ENCODE measurements at places on chromosomes 3 and 15.

DNA sequence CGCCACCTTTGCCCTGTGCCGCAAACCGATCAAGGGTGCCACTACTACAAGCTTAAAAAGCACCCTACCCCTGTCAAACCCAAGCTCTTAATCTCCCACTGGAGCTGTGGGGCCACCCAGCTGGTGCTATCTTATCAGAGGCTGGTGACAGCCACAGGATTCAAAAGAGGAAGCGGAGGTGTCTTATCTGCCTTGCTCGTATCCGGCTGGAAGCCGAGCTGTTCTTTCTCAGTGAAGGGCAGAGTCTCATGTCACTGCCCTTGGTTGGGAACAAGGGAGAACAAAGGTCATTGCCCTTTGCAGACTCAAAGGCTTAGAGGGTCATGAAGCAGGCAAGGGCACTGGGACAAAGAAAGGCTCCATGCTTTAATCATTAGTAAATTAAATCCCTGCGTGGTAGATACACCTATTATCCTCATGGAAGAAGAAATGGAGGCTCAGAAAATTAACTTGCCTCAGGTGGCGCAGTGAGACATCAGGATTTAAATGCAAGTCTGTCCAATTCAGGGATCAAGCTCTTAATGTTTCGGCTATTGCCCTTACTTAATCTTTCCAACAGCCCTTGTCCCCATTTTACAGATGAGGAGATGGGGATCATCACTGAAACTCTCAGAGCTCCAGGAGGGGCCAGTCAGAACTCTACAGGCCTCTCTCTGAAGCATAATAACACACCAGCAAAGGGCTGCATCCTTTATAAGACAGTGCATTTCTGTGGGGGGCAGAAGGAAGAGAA is 360.0 kb upstream of the PROK2 start:
- DNase-seq = no peak

- DNase-seq = no peak
Observed at GRCh38 chr3:104069114-104069513, 1297.6 kb upstream of the ALCAM start.

GRCh38 chr3:184234224-184234623 is 4.8 kb downstream of the VWA5B2 start:
- no peak for DNase-seq

DNA sequence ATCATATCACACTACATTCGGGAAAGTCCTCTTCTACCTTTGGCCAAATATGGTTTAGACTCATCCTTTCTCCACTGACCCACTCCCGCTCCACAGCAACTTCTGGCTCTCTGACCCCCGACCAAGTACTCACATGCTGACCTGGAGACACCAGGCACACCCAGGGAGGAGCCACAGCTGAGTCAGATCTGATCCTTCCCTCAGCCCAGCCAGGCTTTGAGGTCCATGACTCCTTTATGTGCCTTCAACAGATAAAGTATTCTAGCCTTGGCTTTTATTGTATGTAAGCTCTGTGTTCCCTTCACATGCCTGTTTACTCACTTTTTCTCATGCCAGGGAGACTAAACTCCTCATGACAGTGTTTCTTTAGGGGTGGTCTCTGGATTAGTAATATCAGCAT is 166.9 kb upstream of the UMPS start:
- no peak for DNase-seq

- no peak for DNase-seq
Observed at GRCh38 chr3:40754994-40755393, 230.2 kb downstream of the ZNF621 start.

GRCh38 chr3:164018500-164018899 is 1059.8 kb downstream of the SI start:
- DNase-seq = no peak

DNA sequence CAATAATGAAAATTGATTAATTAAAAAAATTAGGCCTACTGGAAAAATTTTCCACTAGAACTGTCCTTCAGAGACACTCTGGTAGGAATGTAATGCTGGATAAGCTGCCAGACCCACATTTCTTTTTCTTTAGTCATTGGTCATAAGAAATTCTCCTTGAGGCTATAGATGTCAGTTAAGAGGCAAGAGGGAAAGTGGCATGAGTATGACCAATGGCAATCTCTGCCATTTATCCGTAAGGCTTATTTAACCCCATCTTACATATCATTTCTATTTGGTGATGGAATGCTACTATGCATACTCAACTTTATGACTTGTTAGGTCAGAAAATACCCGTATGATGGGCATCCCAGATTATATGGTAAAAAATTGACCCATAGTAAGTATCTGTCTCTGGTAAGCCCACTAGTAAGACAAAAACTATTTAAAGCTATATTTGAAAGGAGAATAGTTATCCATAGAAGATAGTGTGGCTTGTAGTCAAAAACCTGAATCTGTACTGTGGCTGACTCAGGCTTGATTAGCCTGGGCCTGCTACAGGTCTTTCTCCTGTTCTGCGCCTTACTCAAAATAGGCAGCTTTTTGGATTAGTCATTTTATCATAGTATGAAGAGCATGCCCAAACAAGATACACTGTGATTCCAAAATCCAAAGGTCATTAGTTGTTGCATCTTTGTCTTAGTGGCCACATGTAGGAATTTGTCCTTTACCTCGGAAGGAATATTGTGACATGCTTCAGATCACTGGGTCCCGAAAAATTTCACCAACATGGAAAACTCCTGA is 314.7 kb downstream of the PYDC2 start:
- DNase-seq = no peak

- no peak for DNase-seq
Observed at GRCh38 chr3:123279121-123279520, 77.4 kb downstream of the SEC22A start.

- no peak for DNase-seq
Observed at GRCh38 chr3:182925944-182926337, 54.4 kb downstream of the DCUN1D1 start.

DNA sequence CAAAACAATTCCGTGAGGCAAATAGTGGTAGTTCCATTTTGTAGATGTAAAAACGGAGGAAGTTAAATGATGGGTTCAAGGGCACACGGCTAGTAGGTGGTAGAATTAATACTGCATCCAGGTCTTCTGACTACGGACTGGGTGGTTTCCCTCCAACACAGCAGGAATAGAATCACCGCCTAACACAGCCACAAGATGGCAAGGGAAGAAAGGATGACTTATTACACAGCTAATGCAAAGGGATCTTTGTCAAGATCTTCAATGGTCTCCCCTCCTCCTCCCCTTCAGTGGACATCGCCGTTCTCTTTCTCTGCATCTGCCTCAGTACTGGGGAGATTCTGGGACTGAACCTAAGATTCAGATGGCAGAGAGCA is 524 bp upstream of the TOPBP1 start:
- peak; percentile 54 for DNase-seq

- no peak for DNase-seq
Observed at GRCh38 chr3:36444909-36445308, 64.6 kb downstream of the STAC start.

DNA sequence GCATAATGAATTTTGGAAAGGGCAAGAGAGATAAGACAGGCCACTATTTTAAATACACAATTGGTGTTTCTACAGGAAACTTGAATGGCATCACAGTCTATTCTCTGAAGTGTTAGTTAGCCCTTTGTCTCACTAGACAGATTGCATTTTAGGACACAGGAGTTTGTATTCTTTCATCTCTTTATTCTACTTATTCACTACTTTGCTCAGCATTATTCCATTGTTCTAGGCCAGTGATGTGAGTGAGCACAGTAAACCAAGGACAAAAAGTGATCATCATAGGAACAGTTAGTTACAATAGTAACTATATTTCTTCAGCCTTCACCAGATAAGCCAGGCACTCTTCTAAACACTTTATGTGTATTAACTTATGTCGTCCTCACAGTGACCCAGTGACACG is 150.2 kb upstream of the SLCO3A1 start:
- DNase-seq = no peak

- no peak for DNase-seq
Observed at GRCh38 chr15:90364251-90364650, 12.2 kb downstream of the ZNF774 start.

- DNase-seq = no peak
Observed at GRCh38 chr15:75185271-75186029, 16.2 kb upstream of the C15orf39 start.

GRCh38 chr3:195255571-195256501 is 15.1 kb downstream of the XXYLT1 start:
- peak; percentile 46 for DNase-seq

DNA sequence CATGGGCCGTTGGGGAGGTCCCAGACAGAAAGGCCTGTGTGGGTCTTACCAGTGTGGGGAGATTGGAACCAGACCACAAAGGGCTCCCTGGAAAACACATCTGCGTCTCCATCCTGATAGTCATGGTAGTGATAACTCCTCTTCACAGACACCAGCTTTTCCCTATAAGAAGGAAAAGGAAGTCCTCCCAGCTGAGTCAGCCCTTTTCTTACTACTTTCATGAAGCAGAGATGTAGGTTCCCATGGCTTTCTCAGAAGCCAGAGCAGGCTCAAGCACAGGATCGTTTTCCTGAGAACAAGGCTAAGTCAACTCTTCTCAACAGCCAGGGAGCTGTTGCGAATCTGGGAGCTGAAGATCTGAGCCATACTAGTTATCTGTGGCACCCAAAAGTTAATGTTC is 6.1 kb downstream of the DNASE1L3 start:
- DNase-seq = no peak

DNA sequence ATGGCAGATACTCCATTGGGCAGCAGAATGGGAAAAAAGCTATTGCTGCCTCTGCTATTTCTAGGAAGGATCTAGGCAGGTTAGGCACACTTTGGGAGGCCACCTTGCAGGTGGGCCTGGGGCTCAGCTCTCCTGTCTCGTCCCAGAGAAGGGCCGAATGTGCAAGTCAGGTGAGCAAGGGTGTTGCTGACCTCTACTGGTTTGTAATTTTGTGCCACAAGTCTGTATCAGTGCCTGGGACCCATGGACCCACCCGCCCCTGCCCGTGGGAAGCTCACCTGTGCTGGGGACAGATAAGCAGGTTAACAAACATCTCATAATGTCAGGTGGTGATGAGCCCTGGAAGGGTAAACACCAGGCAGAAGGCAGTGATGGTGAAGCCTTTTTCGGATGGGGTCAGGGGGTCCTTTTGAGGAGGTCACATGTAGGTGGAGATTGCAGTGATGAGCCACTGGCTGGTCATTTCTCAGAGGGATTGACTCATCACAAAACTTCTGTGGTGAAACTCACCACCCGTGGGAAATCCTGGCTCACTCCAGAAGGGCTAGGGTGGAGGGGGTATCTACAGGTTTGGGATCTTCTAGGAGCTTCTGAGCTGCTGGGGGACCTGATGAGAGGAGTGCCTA is 161.3 kb downstream of the KLF13 start:
- DNase-seq = no peak

DNA sequence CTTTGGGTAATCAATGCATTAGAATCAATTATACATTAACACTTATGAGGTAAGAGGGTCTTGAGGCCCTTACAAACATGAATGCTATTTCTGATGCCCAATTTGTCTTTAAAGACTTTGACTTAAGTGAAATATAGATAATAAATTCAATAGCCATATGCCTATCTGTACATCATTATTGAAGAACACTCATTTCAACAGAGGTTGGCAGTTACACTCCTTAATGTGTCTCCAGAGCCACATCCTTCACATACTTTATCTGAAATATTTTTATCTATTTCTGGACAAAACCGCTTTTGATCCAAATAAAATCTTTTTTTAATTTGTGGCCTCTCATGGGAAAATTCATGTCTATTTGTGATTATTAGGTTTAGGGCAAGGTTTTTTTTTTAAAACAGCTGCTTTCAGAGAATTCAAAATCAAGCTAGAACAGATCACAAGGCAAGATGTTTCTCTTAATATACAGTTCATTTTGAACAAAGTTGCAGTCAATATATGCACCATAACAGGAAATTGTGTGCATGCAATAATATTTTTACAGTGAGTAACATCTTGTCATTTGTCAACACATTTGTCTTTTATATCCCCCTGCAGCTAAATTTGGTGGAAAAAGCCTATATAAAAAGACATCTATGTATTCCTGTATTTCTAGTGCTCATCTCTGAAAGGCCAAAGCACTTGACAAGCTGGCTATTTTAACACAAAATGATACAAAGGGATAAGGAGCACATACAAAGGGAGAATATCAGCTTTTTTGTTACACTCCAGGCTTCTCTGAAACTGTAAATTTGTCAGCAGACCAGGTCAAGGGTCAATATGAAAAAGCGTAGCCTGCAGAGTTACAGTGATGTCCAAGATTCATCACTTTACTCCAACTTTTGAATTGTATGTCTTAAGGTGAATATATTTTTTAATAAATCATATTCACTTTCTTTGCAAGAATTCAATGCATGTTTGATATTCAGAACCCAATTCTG is 146.2 kb upstream of the DPH6 start:
- no peak for DNase-seq

DNA sequence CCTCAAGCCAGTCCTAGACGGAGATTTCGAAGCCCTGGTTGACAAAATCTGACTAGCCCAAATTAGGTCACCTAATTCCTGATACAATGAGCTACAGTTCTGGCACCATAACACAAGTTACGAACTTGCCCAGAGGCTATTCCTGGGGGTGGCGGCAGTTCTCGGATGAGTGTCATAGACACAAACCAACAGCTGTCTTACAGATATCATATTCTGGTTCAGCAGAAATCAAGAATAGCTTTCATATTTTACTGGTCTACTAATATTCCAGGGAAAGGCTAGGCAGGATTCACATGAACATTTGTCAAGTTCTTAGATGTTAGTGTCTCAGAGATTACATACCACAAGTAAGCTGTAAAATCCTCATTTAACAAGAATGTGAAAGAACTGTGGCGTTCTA is 8.8 kb downstream of the ANAPC13 start:
- no peak for DNase-seq

DNA sequence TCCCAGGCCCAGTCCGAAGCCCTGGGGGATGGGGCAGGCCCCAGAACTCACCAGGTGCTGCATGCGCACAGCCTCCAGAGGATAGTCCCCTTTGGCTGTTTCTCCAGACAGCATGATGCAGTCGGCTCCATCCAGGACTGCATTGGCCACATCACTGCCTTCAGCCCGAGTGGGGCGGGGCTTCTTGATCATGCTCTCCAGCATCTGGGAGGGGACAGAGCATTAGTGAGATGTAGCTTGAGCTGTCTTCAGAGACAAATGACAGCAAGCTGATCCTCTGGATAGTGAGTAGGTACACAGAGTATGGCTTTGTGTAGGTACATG is 9.1 kb upstream of the GRAMD2A start:
- DNase-seq = no peak

DNA sequence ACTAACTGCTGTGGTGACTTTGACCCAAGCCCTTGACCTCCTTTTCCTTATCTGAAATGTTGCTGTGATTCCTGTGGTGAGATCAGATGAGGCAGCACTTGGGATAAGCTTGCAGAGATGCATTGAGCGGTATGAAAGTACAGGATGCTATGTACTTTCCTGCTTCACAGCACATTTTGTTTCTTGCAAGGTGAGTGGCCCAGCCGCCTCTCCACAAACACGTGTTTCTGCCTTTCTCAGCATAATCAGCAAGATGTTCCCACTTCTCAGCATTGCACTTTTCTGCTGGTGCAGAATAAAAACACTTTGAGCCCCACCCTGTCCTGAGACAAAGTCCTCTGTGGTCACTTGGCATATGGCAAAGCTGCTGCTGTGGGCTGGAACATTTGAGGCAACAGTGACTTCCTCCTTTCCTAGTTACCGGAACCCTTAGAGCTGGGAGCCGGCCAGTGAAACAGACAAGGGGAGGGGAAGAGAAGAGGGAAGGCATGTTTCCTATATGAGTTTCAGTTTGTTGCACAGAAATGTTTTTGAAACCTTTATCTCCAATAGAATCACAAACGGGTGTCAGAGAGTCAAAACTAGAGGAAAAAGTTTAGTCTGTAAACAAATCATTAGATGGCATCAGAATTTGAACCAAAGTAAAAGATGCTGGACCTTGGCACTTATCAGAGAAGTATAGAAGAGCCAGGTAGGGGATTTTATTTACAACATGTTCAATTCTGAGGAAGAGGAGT is 5.0 kb downstream of the NUDT16 start:
- DNase-seq = no peak
